ENCODE measurements at places on chromosomes 7 and 10. TPM values are rescaled to one million over a fixed set of nuclear protein-coding genes. Genes with fewer than 3 reads are reported as not detected.

Gene MBL2
- not detected for total RNA-seq

Gene ETV1
- total RNA-seq = 1.5 TPM

Gene LGI1
- total RNA-seq = not detected

Gene BLOC1S2
- total RNA-seq = 38.5 TPM

Gene TSPAN33
- total RNA-seq = 2.2 TPM

Measured in pericardium fibroblast (primary cell).